NCI-H524 treated with DMSO at 0.1 percent for 48 hours (cell line): ENCODE measurements at places on chromosomes 12 and 14.

DNA sequence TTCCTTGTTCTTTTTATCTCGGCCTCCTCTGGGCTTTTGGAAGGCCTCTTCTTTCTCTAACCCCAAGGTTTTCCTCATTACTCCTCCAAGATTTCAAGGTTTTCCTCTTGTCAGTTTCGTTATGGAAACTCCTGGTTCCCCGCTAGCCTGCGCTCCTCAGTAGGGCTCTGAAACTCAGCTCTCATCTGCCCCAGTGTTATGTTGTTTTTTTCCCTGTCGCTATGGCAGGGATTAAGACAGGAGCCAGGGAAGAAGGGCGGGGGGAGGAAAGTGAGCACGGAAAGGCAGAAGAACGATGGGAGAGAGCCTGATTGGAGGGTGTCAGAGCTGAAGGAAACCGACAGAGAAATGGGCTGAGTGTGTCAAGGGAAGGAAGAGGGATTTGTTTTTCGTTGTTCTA, 26.5 kb upstream of the JDP2 start:
- peak; percentile 25 for DNase-seq

DNA sequence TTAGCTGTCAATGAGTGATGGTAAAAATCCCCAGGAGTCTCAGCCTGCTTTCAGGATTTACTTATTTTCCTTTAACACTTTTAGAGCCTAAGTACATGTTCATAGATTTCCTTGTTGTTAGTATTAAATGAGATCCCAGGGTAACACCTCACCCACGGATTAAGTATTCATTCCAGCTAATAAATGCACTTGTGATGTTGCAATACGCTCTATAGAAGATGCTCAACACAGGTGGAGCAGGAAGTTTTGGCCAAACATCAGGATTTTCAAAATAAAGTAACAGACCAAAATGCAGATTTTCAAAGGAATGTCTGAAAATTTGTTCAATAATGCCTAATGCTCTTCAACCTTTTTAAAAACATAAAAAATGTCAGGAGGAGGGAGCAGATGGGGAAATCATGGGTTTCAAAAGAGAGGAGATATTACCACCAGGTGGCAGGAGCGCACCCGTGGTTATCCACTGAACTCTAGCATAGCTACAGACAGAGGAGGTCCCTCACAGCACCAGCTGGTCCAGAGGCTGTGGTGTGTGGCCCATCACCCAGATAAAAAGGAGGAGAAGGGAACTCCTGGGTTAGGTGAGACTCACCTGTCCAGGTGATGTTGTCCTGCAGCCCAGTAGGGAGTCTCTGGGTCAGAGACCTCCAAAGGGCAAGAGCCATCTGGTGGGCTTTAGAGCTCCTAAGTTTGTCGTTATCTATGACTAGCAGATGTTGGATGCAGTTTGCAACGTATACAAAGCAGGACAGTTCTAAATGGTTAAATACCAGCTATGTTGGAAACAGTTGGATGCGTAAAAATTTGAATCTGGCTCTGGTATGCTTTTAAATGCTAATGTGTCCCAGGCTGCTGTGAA, 1158.4 kb upstream of the TMEM132C start:
- no peak for DNase-seq

GRCh38 chr12:8449355-8449859, 6.4 kb upstream of the CLEC6A start:
- DNase-seq = no peak

DNA sequence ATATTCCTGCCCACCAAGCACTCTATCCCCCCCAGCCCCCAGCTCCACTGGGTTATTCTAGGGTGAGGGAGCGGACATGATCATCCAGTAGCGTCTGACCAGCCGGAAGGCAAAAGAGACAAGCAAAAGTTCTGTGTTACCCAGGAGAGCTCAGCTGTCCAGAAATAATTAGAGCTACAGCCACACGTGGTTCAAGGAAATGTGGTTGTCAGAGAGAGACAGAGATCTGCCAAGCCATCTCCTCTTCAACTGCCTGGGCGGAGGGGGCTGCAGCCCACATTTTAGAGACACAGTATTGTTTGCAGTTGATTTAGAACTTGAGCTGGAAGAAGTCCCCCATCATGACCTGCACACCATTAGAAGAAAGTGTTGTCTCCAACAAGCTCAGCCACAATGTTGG, 30.4 kb downstream of the DAO start:
- no peak for DNase-seq

GRCh38 chr12:76863005-76863670, 15.7 kb downstream of the CSRP2 start:
- no peak for DNase-seq

DNA sequence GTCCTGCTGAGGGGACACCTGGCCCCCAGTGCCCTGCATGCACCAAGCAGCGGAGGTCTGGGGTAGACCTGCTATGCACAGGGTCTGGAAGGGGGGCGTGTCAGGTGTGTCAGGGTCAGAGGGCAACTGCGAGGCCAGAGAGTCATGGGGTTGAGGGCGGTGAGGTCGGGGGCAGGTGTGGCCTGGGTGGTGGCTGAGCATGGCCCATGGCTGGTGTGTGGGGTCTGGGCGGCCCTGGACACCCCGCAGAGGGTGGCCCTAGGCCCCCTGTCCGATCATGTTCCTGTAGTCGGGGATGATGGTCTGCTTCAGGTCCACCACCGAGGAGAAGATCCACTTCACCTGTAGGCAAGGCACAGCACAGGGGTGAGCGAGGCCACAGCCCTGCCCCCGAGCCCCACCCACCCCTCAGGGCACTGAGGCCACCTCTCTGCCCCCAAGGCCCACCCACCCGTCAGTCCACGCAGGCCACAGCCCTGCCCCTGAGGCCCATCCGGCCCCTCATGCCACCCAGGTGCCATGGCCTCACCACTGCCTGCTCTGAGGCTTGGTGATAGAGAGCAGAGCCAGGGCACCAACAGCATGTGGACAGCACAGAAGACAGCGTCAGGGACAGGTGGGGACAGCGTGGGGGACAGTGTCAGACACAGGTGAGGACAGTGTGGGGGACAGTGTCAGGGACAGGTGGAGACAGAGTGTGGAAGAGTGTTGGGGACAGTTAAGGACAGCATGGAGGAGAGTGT, 211.3 kb downstream of the TMEM121 start:
- no peak for DNase-seq

GRCh38 chr12:96069511-96070231, 34.3 kb upstream of the LTA4H start:
- DNase-seq = no peak

- no peak for DNase-seq
These were observed 30.2 kb upstream of the EVL start for GRCh38 chr14:100034961-100035500.

- no peak for DNase-seq
These were observed 11.1 kb upstream of the KRT73 start for GRCh38 chr12:52629281-52630007.

DNA sequence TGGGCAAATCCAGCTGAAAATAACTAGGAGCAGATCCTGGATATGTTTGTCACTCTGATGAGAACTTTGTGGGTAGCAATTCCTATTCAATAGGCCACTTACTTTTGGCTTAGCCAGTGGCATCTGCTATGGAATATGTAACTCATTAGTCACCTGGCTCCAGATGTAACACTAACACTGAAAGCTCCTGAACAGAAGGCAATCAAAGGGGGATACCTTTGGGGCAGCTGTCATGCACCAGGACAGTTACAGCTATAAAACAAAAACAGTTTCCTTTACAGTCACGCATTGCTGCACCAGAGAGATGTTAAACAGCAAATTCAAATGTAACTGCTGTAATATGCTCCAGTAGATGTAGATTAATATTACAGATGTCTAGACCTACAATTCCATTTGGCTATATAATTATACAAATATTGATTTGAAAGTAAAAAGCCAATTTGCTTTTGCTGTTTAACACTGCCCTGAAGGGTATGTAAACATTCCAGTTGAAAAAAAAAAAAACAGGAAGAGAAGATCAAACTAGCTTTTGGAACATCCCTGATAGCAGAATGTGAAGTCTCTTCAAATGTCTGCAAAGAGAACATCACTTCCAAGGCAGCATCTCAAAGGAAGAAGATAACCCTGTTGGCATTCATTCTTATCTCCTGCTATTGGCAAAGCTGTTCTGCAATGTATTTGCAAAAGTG, 18.4 kb downstream of the RACGAP1 start:
- peak; percentile 93 for DNase-seq
